ENCODE measurements at places on chromosomes 7 and 10.
A peak's percentile ranks its signal among the peaks of the same experiment; 100 is the strongest.

GRCh38 chr10:129023082-129023481, 444.0 kb upstream of the MGMT start:
- no peak for DNase-seq

GRCh38 chr10:101304316-101304715, 49.6 kb upstream of the BTRC start:
- no peak for DNase-seq

- DNase-seq: no peak
Measured at GRCh38 chr7:157552295-157552993, 215.6 kb downstream of the DNAJB6 start.

DNA sequence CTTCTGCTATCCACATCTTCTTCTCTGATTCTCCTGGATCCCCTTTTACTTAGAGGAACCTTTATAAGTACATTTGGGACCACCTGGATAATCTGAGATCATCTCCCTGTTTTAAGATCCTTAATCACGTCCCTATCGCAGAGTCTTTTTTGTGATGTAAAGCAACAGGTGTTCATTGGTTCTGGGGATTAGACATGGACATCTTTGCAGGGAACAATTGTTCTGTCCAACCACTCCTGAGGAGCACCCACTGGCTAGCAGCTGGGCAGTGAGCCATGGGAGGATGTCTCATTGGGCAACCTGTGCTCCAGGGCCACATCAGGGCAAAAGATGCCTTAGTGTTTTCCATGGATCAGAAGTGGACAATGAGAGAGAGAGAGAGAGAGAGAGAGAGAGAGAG, 56.0 kb downstream of the ZNF800 start:
- no peak for DNase-seq

GRCh38 chr7:134343796-134344195, 27.1 kb upstream of the SLC35B4 start:
- DNase-seq: no peak

- no peak for DNase-seq
Measured at GRCh38 chr10:112005044-112005443, 178.5 kb downstream of the GPAM start.

GRCh38 chr10:38147686-38148085, 53.5 kb downstream of the ZNF37A start:
- no peak for DNase-seq

DNA sequence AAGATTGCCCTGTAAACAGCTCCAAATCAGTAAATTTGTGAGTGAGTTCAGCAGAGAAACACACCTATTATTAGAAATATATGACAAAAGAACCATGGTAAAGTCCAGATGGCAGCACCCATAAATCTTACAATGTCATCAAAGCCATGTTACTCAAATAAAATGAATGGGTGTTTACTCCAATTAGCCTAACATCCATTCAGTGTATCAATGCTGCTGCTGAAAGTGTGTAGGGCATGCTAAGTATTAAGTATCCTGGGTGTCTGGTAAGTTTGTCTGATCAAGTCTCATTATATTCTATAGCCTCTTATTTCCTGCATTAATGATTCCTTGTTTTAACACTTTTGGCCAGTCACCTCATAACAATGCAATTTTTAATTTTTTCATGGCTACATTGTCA, 185.5 kb upstream of the STEAP4 start:
- no peak for DNase-seq

GRCh38 chr10:102648269-102648888, 4.1 kb downstream of the TRIM8 start:
- no peak for DNase-seq

GRCh38 chr7:19574131-19574530, 134.7 kb downstream of the POLR1F start:
- DNase-seq: no peak

GRCh38 chr7:106216517-106216922, 68.3 kb downstream of the NAMPT start:
- peak; percentile 81 for DNase-seq

GRCh38 chr10:96427291-96427690, 68.5 kb upstream of the OPALIN start:
- no peak for DNase-seq

GRCh38 chr10:101133489-101134298, 2.6 kb downstream of the TLX1 start:
- no peak for DNase-seq

GRCh38 chr10:113305871-113306270, 247.0 kb upstream of the HABP2 start:
- DNase-seq: no peak

- DNase-seq: peak; percentile 74
Measured at GRCh38 chr7:139117599-139118233, 8.2 kb upstream of the ZC3HAV1 start.

DNA sequence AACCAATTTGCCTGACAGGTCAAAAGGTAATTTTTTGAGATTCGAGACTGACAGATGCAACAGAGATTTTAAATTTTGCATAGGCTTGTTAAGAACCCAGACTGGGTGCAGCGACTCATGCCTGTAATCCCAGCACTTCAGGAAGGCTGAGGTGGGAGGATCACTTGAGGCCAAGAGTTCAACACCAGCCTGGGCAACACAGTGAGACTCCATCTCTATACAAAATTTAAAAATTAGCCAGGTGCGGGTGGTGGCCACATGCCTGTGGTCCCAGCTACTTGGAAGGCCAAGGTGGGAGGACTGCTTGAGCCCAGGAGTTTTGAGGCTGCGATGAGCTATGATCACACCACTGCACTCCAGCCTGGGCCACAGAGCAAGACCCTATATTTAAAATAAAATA, 34.6 kb downstream of the AMZ1 start:
- DNase-seq: no peak

Data from DMS53 (cell line).